ENCODE measurements at places on chromosomes 1 and 21.
A peak's percentile ranks its signal among the peaks of the same experiment; 100 is the strongest.

- DNase-seq, result no peak
These were observed 11.9 kb downstream of the NPPA start for GRCh38 chr1:11835441-11836225.

DNA sequence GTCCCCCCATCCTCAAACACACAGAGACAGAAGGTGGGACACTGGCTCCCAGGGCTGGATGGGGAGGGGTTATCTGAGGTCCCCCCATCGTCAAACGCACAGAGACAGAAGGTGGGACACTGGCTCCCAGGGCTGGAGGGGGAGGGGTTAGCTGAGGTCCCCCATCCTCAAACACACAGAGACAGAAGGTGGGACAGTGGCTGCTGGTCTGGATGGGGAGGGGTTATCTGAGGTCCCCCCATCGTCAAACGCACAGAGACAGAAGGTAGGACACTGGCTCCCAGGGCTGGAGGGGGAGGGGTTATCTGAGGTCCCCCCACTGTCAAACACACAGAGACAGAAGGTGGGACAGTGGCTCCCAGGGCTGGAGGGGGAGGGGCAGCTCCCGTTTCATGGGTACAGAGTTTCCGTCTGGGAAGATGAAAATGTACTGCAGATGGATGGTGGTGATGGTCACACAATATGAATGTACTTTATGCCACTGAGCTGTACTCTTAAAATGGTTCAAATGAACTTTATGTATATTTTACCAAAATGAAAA is 69.2 kb downstream of the SCCPDH start:
- no peak for DNase-seq

- DNase-seq, result no peak
These were observed 26.5 kb downstream of the TRIM45 start for GRCh38 chr1:117094841-117095604.

DNA sequence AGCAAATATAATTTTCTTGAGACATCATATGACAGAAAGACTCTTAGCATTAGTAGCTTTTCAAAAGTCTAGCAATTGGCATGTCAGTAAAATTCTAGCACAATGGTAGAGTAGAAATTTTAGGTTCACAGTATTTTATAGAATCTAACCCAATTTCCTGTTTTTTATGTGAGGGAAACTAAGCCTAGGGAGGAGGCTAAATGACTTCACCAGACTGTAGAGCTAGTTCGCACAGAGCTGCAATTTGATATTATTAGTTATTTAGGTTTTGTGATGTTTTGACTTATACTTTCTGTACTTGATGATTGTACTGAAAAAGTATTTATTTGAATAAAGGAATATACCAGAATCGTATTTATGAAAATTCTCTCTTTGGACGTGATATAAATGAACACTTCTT is 68.5 kb downstream of the CACHD1 start:
- DNase-seq, result no peak

DNA sequence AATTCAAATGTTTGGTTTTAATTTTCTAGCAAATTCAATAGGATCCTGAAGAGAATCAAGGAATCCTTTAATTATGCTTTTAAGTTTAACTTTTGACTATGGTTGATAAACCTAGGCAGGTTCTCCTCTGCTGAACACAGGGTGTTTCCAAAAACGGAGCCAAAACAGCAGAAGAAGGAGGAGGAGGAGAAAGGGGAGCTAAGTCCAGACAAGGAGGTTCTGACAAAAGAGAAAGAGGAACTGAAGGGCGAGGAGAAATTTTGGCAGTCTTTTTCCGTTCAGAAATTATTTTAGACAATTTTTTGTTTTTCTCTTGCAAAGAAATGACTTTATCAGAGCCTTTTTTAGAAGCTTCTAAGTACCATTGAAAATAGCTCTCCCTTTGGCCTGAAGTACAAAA is 33.2 kb upstream of the FNBP1L start:
- no peak for DNase-seq

- DNase-seq, result no peak
These were observed 95.0 kb downstream of the TEX35 start for GRCh38 chr1:178607718-178608408.

DNA sequence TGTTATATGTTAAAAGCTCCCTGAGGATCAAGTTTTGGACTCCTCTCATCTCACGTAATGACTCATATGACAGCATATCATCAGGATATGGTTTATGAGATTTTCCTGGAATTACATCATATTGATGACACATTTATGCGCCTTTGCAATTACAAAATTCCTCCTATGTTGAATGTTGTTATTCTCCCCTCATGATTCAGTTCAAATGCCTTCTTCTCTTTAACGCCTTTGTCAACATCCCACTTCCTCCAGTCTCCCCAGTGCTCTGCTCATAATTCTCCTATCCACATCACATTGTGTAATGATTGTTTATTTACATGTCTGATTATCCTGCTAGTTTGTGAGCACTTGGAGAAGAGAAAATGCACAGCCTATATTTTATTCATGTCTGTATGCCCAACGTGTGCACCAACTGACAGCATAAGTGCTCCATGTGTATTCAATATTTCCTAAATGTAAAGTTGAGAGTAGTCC is 80.9 kb upstream of the BACH1 start:
- DNase-seq, result no peak

DNA sequence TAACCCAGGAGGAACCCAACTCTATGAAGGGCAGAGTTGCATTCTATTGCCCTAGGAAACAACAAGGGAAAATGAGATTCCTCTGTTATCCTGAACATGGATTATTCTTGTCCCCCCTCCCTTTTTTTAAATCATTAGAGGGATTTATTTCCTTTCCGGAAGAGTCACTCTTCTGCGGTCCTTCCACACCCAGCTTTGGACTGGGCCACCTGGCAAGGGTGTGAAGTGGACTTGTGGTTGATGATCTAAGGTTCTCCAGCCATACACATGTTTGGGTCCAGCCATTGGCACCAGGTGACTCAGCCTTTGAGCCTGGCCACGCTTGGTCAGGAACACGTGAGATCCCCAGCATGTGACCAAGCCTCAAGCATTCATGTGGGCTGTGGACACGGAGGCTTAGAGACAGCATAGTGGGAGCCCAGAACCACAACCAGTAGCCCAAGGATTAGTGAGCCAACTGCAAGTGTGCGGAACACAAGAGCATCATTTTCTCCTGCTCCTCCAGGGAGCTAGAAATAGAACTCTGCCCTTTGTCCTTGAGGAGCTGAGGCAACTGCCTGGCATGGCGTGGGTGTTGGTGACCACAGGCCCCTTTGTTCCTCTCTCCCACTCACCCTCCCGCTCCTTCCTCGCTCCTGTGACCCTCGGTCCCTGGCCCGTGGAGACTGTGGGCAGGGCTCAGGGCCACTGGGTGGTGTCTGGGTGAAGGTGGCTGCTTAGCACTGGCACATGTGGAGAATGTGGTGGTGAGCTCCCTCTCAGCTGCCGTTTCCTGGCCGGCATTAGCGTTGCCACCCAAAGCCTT is 50.1 kb downstream of the NENF start:
- no peak for DNase-seq

DNA sequence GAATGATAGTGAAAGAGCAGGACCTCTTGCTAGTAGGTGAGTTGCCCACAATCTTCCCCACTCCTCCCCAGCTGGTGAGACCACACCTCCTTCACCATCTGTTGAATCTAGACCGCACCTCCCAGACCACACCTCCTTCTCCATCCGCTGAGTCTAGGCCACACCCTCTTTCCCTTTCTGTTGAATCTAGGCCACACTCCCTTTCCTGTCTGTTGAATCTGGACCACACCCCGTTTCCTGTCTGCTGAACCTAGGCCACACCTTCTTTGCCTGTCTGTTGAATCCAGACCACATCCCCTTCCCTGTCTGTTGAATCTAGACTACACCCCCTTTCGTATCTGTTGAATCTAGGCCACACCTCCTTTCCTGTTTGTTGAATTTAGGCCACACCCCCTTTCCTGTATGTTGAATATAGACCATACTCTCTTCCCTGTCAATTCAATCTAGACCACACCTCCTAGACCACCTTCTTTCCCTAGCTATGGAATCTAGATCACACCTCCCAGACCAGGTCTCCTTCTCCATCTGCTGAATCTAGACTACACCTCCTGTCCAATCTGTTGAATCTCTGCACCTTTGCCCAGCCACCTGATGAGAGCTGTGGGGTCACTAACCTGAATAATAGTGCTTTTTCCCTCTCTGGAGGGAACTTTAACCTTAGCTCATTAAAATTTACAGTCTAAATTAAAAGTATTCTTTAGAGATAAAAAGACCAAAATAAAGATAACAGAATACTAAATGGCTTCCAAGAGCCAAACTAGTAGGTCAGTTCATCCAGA is 116.3 kb downstream of the DAB1 start:
- DNase-seq, result peak; percentile 5

GRCh38 chr1:244062156-244062725 is 11.2 kb downstream of the ZBTB18 start:
- DNase-seq, result no peak
